Epithelial cell of esophagus (primary cell): ENCODE measurements at places on chromosomes 16 and 17.

GRCh38 chr17:78925662-78926555, 722 bp upstream of the TIMP2 start:
- DNase-seq = no peak

- no peak for DNase-seq
These were observed 128.4 kb upstream of the TNRC6C start for GRCh38 chr17:77829843-77830799.

DNA sequence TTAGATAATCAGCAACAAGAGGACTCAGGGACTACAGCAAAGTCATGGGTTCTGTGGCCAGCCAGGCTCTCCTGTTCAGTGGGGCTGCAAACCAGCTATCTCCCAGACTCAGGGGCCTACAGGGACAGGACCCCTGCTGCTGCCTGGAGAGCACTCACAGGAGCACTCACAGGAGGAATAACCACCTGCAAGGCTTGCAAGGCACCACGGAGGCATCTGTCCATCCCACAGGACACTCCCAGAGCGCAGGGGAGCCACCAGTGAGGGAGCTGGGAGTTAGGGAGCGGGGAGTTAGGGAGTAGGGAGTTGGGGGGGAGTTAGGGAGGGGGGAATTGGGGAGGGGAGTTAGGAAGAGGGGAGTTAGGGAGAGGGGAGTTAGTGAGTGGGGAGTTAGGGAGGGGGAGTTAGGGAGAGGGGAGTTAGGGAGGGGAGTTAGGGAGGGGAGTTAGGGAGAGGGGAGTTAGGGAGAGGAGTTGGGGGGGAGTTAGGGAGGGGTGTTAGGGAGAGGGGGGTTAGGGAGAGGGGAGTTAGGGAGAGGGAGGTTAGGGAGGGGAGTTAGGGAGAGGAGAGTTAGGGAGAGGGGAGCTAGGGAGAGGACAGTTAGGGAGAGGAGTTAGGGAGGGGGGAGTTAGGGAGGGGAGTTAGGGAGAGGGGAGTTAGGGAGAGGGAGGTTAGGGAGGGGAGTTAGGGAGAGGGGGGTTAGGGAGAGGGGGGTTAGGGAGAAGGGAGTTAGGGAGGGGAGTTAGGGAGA, 5.7 kb downstream of the CANT1 start:
- no peak for DNase-seq

GRCh38 chr17:64519601-64520000, 12.8 kb downstream of the CEP95 start:
- DNase-seq = no peak

- no peak for DNase-seq
These were observed 124.6 kb upstream of the HAS3 start for GRCh38 chr16:68980695-68981315.

- no peak for DNase-seq
These were observed at the start of gene TMC5 for GRCh38 chr16:19417640-19418039. TSS of gene TMC5 (plus strand) at chr16:19417883. CDS start at chr16:19440039, 22,156 bp downstream.

DNA sequence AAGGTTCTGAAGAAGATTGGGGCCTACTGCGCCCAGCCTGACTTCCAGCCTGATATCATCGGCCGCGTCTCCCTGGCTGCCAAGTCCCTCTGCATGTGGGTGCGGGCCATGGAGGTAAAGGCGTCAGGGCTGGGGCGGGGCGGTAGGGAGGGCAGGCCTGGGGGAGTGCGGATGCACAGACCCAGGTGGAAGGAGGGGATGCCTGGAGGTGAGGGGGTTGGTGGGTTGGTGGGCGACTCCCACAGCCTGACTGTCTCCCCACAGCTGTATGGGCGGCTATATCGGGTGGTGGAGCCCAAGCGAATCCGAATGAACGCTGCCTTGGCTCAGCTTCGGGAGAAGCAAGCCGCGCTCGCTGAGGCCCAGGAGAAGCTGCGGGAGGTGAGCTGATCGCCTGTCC, 26.8 kb upstream of the KDM6B start:
- DNase-seq = no peak

GRCh38 chr17:21249920-21250703, 3.1 kb downstream of the NATD1 start:
- DNase-seq = peak; percentile 24

DNA sequence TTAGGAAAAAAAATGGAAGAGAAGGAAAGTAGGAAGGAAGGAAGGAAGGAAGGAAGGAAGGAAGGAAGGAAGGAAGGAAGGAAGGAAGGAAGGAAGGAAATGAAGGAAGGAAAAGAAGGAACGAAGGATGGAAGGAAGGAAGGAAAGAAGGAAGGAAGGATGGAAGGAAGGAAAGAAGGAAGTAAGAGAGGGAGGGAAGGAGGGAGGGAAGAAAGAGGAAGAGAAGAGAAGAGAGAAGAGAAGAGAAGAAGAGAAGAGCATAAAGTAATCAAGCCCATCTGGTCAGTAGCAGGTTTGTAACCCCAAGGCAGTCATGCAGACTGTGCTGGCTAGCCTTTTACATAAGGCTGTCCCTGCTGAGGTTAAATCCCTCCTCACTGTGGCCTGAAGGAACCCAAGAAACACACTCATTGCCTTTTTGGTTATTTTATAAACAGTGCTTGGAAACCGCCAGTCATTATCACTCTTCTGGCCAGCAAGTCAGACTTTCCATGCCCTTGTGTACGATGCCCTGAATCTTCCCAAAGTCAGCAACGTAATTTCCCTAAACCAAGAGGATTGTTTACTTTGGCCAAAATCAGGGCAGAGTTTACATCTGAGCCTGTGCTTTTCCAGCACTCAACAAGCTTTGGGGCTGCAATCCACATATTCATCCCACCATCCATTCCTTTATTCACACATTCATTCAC, 409.6 kb upstream of the MAF start:
- DNase-seq = no peak

DNA sequence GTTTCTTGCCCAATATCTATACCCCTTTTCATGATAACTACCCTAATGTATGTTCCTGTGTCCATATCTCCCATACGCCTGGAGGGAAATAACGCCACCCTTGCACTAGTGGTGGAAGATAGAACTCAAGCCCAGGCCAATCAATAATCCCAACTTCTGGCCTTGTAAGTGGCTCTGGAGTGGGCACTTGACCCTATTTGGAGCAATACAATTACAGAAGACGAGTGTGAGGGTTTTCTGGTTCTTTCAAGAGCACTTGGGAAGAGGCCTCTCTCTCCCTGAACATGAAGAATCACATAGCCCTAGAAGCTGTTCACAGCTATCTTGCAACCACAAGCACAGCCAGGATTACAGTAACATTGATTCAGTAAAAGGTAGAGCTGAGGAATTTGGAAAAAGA, 217.9 kb downstream of the RAB11FIP4 start:
- no peak for DNase-seq

GRCh38 chr16:9980981-9981380, 201.2 kb downstream of the GRIN2A start:
- no peak for DNase-seq

DNA sequence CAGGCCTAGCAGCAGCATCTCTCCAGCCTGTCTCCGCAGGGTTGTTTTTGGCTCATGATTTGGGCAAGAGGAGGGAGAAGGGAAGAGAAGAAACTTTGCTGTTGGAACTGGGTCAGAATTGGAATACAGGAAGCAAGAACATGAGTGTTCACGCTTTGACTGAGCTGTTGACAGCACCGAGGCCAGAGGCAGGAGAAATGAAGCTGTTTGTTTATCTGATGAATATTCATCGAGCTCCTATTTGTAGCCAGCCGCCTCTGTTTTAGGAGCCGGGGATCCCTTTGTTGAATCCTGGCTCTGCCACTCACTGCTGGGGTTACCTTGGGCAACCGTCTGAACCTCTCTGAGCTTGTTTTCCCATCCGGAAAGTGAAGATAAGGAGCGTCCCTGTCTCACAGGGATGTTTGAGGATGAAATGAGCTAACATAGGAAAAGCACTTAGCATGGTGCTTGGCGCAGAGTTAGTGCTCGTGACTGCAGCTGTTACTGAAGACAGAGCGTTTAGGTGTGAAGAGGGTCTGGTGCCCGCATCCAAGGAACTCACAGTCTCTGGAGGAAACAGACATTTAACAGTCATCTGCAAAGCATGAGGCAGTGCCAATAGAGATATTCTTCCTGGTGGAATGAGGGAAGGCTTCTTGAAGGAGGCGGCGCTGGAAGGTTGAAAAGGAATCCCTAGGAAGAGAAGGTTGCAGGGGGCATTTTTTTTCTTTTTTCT, 29.2 kb downstream of the RAP1GAP2 start:
- DNase-seq = no peak

GRCh38 chr17:13351046-13351445, 250.7 kb downstream of the HS3ST3A1 start:
- no peak for DNase-seq

DNA sequence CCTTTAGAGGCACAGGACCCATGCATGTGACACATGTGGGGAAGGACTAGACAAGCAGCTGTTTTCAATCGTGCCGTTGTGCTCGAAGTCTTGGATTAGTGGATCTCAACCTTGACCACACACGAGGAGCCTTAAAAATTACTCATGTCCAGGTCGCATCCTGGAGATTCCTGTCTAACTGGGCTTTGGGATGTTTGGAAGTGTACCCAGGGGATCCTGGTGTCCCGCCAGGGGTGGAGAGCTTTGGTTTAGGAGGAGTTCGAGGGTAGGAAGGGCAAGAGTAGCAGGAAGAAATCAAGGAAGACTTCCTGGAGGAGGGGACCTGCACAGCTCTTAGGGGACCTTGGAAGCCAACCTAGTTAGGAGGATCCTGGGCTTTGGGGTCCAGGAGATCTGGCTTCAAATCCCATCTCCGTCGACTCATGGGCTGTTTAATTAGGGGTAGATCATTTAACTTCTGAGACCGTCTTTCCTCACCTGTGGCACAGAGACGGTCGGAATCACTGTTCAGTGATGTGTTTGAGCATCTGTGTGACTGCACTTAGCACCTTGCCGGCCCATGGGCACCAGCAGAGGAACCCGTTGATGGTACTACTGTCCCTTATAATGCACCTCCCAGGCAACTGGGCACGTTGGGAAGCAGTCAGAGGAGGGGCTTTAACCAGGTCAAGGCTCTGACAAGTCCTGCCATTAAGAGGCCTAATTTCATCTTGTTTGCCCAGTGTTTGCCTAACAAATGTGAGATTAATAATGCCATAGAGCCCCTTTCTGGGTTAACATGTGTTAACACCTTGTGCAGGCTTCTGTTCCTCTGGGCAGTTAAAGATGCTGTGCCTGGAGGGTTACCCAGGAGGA, 102.0 kb upstream of the PLCG2 start:
- no peak for DNase-seq

GRCh38 chr16:51723036-51723724, 572.1 kb upstream of the SALL1 start:
- DNase-seq = no peak
